Left renal cortex interstitium (tissue), 4 donors: ENCODE measurements at places on chromosomes 2 and 18.

- DNase-seq, result no peak
These were observed 236.2 kb downstream of the IKZF2 start for GRCh38 chr2:212915121-212915782.

GRCh38 chr2:67571785-67572718, 174.9 kb downstream of the ETAA1 start:
- no peak for DNase-seq

DNA sequence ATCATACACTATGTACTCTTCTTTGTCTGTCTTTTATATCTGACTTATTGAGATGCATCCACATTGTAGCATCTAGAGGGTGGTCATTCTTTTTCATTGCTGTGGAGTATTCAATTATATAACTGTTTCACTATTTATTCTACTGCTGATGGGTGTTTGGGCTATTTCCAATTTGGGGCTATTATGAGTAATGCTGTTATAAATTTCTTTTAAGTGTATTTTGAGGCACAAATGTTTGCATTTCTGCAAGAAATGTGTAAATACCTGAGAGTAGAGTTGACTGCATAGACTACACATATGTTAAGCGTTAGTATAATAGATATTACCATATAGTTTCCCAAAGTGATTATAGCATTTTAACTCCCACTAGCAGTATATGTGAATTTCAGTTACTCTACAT, 26.9 kb upstream of the PPP1R1C start:
- DNase-seq, result no peak

DNA sequence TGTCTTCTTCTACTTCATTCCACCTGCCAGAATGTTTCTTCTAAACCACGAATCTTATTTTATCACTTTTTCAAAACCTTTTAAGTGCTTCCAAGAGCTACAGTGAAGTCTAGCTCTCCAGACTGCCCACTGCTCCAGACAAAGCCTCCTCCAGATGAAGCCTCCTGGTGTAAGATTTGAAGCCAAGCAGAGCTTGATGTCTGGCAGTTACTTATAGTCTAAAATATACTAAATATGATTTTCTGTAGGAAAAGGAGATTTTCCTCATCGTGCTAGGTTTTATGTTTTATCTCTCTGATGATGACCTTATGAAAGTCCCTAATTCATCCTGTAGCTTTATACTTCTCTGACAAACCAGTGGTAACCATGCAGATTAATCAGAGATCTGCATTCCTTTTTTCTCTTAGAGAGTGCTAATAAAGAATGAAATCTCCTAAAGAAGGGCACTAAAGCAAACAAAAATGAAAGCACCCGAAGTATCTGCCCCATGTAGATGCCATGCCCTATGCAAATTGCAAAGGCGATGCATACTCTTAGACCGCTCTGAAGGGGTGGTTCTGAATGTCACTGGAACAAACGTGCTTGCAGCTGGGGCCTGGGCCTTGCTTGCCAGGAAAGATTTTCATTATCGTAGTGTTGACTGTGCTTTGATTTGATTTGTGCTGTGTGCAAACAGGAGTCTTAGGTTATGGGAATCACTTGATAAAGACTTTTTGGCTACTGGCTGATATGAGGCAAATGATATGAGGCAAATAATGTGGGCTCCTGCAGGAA, 314.2 kb downstream of the PID1 start:
- DNase-seq, result no peak

- DNase-seq, result no peak
These were observed 265.4 kb upstream of the HDAC4 start for GRCh38 chr2:239666053-239666854.

- DNase-seq, result no peak
These were observed 99.6 kb upstream of the ST3GAL5 start for GRCh38 chr2:85988175-85988913.
